ENCODE measurements at places on chromosomes 7 and 10.

- no peak for DNase-seq
Measured at GRCh38 chr7:6477318-6477660, 29.5 kb upstream of the DAGLB start.

GRCh38 chr7:132049462-132050304 is 493.3 kb upstream of the PODXL start:
- peak; percentile 14 for DNase-seq

DNA sequence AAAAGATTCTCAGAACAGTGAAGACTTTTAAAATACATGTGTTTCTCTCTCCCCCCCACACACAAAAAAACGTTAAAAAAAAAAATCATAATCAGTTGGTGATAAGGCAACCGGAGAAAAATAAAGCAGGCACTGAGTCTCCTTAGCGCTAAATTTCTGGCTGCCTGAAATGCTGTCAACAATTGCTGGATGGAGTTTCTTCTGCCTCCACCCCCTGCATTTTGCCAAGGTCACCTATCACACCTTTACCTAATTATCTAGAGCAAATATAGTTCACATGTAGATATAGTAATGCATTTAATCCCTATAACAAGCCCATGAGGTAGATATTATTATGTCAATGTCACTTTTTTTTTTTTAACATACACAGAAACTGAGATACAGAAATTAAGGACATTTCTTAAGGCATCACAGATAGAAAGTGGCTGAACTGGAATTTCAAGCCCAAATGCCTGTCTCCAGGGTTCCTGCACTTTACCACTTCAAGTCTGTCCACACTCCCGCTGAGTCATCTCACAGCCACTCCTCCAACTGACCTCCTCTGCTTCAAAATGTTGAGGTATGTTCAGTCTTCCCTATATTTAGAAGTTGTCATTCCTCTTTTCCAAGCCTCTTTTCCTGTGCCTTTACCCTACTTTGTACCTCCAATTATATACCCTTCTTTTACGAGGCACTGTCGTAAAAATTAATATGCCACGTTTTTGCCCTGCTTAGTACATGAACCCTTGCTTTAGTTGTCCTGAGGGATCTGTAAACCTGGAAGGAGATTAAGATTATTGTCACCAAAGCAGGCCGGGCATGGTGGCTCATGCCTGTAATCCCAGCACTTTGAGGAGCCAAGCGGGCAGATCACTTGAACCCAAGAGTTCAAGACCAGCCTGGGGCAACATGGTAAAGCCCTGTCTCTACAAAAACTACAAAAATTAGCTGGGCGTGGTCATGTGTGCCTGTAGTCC is 72.8 kb upstream of the MPP7 start:
- DNase-seq: no peak

DNA sequence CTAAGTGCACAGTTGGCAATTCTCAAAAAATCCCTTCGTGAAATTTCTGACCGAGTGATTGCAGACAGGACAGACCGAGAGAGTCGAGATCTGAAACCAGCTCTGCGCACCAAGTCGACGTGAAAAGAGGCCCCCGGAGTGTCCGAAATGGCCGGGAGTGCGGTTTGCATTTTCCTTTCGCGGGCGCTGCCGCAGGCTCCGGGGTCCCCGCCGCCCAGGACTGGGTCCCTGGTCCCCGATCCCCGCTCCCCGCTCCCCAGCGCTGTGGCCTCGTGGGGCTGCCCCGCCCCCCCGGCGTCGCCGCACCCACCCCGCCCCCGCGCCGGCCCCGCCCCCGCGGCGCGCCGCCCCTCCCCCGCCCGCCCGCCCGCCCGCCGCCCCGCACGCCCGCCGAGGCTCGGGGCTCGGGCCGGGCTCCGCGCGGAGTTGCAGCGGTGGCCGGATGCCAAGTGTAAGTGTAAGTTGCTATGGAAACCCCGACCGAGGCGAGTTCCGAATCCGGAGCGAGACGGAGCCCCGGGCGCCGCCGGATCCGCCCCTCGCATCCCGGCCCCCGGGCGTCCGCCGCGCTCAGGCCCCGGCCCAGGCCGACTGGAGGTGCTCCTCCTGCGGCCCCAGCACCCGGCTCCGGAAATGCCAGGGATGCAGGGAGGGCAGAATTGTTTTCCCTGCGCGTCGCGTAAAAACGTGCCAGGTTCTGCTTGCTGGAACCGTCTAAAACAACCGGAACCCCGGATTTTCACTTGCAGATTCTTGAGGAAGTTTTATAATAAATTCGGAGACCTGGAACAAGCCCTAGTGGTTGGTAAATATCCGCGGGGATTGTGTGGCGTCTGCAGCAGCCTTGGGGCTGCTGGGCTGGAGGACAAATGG is 4.6 kb downstream of the BMI1 start:
- peak; percentile 78 for DNase-seq

DNA sequence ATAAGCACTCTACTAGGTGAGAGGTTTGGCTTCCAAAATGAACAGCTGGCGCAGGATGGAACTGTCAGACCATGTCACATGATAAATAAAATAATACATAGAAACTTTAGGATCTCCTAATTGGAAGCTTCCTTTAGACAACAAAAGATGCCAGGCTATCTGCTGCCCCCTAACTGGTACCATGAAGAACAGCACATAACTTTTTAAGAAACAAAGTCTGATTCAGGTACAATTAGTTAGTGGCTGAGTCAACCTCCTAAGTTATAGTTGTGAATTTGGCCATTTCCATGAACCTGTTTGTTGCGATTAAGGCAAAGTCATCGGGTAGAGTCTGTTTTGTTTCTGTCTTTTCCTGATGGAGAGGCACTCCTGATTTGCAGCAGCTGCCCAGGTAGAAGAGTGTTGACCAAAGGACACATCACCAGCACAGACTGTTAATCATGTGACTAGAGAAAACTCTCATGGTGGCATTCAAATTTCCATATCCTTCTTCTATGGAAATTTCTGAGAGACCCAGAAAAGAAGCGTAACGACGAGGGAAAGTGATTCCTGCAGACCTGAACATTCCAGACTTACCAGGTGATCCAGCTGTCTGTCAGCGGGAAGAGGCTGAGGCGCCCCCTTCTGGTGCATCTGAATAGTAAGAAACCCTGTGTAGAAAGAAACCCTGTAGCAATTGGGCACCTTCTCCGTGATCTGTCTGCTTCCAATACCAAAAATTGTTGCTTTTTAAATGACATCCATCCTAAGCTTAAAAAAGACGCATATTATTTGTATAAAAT is 8.6 kb upstream of the INHBA start:
- DNase-seq: no peak
